Lung microvascular endothelial cell (primary cell): ENCODE measurements at places on chromosomes 16 and 17. TPM values are rescaled to one million over a fixed set of nuclear protein-coding genes. Genes with fewer than 3 reads are reported as not detected.

DNA sequence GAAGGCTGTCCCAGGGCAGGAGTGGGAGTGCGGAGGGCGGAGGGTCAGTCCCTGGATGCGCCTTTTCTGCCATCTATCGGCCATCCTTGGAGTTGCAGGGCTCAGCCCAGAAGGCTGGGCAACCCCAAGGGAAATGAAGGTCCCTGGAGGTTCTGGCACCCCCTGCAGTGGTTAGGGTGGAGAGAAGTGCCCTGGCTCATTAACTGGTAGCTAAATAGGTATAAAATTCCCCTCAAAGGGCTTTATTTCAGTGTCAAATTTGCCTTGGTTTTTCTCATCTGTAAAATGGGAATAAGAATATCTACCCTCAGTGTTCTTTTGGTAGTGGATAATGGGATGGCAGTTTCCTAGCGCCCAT is 22.4 kb downstream of the C17orf75 start:
- DNase-seq = peak; percentile 69

The COL1A1 gene
- total RNA-seq = 7.2 and 12.5 TPM in 2 replicates

The LITAFD gene
- total RNA-seq = not detected in 2 replicates

DNA sequence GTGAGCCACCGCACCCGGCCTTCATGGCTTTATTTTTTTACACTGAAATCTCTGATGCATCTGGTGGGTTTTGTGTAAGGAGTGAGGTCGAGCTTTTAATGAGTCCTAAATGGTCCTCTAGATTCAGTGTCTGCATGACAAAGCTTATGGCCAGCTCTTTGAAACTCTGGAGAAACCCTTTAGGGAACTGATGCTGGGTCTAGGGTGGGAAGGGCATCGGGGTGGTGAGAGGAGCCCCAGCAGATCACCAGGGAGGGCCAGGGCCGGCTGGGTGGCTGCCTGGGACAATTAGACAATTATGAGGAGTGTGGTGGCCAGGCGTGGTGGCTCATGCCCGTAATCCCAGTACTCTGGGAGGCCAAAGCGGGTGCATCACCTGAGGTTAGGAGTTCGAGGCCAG is 93.9 kb downstream of the SEC14L1 start:
- DNase-seq = no peak

- no peak for DNase-seq
These were observed 15.7 kb downstream of the CNEP1R1 start for GRCh38 chr16:50040710-50041109.

The MYO15A gene
- total RNA-seq = under 0.01 and 0.22 TPM in 2 replicates

The KRT28 gene
- total RNA-seq = not detected in 2 replicates

The MRPS34 gene
- total RNA-seq = 50.4 and 57.1 TPM in 2 replicates

DNA sequence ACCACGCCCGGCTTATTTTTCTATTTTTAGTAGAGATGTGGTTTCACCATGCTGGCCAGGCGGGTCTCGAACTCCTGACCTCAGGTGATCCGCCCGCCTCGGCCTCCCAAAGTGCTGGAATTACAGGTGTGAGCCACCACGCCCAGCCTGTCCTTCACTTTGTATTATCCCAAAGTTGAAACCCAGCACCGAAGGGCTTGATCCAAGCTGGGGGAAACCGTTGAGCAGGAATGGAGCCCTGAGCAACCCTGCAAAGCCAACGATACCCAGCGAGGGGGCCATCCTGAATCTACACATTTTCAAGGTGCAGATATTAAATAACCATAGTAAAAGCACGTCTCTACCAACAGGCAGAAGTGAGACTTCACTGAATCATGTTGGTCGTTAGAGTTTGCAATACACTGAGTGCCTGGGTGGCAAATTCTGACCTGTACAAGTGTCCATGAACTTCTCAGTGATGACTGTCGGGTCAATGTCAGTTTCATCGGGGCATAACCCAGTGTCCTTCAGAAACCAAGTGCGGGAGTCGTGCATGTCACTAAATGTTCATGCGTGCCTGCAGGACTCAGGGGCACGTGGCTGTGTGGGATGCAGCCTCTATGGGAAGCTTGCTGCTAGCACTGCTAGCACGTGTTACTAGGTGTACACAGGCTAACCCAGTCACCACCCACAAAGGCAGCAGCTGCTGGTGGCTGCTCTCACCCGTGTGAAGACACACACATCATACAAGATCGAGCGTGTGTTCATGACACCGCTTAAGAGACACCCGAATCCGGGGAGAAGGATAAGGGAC is 10.5 kb upstream of the RBFOX3 start:
- no peak for DNase-seq

DNA sequence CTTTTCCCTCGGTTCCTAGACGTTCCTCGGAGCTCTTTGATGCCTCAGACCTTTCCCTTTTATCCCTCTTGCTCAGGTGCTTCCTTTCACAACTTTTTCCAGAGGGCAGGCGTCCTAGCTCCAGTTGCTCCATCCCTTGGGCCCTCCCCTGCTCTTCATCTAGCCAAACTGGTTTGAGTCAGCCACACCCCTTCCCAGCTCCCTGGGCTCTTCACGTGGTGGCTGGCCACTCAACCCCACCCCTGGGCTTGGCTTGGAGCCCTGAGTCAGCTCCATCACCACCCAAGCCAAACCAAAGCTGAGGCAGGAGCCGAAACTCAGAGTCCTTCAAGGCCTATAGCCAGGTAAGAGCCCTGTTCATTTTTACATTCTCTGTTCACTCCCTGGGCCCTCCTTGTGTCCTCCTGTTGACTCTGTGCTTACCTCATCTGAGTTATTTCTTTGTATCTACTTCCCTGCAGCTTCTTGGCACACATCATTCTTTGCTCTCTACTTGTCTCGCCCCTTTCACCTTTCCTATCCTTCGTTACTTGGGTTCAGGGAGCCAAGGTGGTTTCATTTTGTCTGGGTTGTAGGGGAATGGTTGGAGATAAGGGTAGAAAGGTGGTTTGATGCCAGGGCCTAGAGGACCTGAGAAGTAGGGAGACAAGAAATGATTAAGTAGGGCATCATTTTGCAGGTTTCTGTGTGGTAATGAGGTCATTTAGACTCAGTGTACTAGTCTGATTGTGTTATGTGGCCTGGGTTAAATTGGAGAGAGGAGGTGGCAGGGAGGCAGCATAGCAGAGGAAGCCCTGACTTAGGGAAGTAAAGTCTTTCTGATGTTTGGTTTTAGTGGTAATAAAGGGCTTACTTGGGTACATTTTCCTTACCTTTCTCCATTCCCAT is 7.6 kb upstream of the PHKG2 start:
- DNase-seq = peak; percentile 60

GRCh38 chr17:47218896-47219430 is 9.8 kb downstream of the MYL4 start:
- DNase-seq = peak; percentile 26

The TBC1D3G gene
- not detected in 2 replicates for total RNA-seq

GRCh38 chr17:67528751-67529436 is 151.8 kb downstream of the PITPNC1 start:
- peak; percentile 97 for DNase-seq

The TMIGD1 gene
- total RNA-seq = not detected in 2 replicates

The TMC8 gene
- total RNA-seq = 0.20 and 0.22 TPM in 2 replicates

The CACNG3 gene
- not detected in 2 replicates for total RNA-seq

- peak; percentile 49 for DNase-seq
These were observed 80.3 kb upstream of the GOT2 start for GRCh38 chr16:58814348-58814801.

The RGS9 gene
- total RNA-seq = 0.60 and 0.65 TPM in 2 replicates

The P2RX1 gene
- total RNA-seq = not detected in 2 replicates

GRCh38 chr16:868386-868755 is 67.8 kb upstream of the GNG13 start:
- no peak for DNase-seq

DNA sequence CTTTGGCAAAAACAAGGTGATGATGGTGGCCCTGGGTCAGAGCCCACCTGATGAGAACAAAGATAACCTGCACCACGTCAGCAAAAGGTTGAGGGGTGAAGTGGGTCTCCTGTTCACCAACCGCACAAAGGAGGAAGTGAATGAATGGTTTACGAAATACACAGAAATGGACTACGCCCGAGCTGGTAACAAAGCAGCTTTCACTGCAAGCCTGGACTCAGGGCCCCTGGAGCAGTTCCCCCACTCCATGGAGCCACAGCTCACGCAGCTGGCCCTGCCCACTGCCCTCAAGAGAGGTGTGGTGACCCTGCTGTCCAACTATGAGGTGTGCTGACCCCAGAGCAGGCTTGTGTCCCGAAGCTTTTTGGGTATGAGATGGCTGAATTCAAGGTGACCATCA is 29.7 kb upstream of the DLX4 start:
- DNase-seq = no peak

The TBC1D3H gene
- total RNA-seq = not detected in 2 replicates

DNA sequence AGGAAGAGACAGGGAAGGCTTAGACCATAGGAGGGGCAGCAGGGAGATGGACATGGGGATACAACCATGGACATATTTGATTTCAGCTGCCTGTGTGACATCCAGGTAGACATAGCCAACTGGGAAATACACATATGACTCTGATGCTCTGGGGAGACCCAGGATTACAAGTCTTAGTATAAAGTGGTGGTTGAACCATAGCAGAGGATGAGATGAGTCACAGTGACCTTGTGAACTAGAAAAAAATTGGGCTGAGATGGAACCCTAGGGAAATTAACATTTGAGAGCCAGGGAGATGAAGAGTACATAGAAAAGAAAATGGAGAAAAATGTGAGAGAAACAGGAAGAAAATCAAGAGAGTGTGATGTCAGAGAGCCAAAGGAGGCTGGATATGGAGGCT is 10.2 kb downstream of the MARCHF10 start:
- DNase-seq = no peak

GRCh38 chr16:84544031-84544773 is 39.7 kb upstream of the MEAK7 start:
- no peak for DNase-seq

DNA sequence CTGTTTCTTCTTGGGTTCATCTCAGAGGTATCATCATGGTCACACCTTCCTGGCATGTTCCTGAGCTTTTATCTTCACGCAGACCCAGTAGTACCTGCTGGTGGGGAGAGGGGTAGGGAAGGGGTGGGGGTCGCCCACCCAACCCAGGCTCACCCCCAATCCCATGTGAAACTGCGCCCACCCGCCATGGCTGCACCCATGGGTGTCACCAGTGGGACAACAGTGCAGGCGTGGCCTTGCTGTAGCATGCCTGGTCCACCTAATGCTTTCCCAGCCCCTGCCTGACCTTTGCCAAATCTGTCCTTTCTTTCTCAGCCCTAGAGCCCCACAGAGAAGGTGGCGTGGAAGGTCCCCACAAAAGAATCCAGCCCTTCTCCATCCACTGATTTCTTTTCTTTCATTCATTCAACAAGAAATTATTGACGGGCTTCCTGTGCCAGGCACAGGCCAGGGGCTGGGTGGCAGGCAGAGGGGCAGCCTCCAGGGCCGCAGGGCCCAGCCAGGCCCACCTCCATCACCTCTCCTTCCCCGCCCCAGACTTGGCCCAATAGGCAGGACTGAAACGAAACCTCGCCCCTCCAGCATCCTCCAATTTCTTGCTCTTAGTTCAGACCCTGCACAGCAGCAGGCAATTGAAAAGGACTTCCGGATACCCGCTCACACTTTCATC is 79.1 kb upstream of the TNRC6C start:
- DNase-seq = no peak

The NPIPB13 gene
- total RNA-seq = 0.22 and 0.60 TPM in 2 replicates

DNA sequence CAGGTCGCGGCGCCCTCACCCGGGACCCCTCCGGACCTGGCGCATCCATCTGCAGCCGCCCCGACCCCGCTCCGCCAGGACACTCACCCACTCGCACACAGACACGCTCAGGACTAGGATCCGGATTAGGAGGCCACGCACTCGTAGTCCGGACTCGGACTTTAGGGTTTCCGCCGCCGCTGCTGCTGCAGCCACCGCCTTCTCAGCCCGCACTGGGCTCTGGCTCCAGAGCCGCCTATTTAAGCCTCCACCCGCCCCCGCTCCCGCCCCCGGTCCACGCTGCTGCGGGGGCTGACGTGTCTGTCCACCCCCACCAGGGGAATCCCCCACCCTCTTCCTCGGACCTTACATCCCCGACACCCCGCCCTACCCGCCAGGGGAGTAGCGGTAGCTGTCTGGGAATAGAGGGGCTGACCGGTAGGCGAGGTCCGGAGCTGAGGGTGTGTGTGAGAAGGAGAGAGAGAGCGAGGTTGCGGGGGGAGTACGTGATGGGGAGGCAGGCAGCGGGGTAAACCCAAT is at the start of gene RRAD:
Gene RRAD (minus strand): TSS at position 214 of the 519 bp plus-strand sequence. CDS start 356 bp downstream, outside the sequence.
- DNase-seq = peak; percentile 26

The CACNG4 gene
- total RNA-seq = not detected in 2 replicates

- DNase-seq = no peak
These were observed 211.6 kb upstream of the SDK2 start for GRCh38 chr17:73855720-73856333.

The SULT1A2 gene
- total RNA-seq = not detected in 2 replicates

- no peak for DNase-seq
These were observed 94.4 kb upstream of the CIBAR2 start for GRCh38 chr16:85206472-85207356.
